T-helper 2 cell treated with Interferon-gamma antibody and Interleukin-4, amounts not matched to agents 5 μg/mL and 100 μg/mL, for 36 hours (primary cell): ENCODE measurements at places on chromosomes 6 and 20.

DNA sequence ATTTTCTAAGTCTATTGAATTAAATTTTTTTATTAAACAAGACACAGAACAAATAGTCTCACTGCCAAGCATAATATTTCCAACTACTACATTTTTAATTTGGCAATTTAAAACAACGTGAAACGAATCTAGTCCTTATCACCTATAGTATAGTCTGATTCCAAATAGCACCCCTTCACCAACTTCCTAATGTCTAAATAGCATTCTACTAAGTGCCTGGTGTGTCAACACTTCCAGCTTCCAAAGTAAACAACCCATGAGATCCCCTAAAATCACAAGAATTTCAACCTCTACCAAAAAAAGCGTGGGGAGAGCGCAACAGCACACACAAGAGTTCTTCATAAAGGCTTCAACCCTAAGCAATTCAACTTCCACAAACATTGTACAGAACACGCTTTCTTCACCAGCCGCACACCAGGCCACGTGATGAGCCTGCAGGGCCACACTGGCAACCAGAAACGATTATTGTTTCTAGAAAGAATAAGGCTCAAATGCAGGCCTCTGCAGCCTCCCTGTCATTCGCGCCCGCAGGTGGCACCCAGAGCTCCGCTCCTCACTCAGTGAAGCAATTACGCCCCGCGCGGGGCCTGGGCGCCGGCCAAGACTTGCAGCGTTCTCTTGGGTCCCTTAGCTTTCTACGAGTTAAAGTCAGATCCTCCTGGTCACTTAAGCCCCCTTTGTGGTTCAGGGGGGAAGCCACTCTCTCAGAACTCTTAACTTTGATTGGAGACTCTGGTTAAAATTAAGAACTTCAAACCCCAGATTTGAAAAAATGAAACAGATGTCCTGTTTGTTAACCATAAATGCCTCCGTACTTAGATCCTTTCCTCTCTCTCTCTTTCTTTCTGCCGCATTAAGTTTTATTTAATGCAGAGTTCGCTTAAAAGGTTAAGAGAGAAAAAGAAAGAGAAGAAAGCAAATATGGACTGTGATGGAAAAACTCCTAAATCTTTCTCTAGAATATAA, 18.3 kb downstream of the SIM1 start:
- peaks cover 14% of the 10 kb centered on the region for H3K4me1 ChIP-seq
- H3K27me3 ChIP-seq, result peaks cover 70% of the 10 kb centered on the region
- H3K27ac ChIP-seq, result no peak overlapping the region
- H3K4me3 ChIP-seq, result peak overlapping the region; percentile 46
- DNase-seq, result no peak
- H3K36me3 ChIP-seq, result peaks cover 2% of the 10 kb centered on the region

DNA sequence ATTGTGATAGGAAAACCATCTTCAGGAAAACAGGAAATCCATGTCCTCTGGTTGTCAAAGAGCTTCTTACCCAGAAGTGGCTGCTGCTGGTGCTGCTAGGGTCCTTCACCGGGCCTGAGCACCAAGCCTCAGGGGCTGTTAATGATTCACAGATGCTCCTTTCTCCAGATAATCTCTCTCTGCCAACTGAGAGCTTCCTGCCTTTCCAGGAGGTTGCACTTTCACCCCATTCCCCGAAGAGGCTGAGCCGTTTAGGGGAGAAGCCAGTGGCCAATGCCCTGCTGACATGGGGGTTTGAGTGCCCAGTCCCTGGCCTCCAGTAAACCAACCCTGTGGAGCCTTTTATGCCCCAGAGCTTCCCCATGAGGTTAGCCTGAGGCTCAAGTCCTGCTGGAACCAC, 122.4 kb downstream of the CBLN4 start:
- DNase-seq, result no peak
- H3K4me1 ChIP-seq, result no peaks in the 10 kb centered on the region
- no peak overlapping the region for H3K4me3 ChIP-seq
- H3K27me3 ChIP-seq, result no peaks in the 10 kb centered on the region
- no peak overlapping the region for H3K27ac ChIP-seq
- H3K36me3 ChIP-seq, result no peaks in the 10 kb centered on the region

DNA sequence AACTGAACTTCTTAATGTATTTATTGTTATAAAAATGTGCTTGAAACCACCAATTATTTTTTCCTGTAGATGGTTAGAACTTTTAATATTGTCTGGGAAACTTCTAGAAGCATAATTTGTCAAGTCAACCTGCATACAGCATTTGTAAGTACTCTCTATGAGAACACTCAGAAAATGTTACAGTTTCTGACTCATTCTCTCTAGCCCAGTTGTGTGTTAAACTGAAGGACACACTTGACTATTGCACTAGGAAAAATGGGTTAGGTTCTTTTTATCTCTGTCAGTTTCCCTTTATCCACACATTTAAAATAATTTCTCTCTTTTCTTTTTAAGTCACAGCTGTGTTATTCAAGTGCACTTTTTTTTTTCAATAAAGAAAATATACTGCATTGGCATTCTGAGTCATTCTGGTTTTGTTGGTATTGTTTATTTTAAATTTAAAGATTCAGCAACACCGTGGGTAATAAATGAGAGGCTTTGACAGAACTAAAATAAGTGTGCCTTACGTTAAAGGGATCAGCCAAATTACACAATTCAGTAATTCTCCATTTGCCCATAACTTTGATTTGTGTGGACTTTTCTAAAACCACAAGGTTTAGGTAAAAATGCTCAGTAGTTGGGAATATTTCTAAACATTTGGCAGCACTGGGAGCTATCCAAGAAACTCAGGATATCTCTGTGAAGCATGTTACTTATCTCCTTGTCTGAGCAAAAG, 50.7 kb downstream of the OPN5 start:
- no peak overlapping the region for H3K4me3 ChIP-seq
- H3K4me1 ChIP-seq, result no peaks in the 10 kb centered on the region
- no peaks in the 10 kb centered on the region for H3K36me3 ChIP-seq

GRCh38 chr6:7176208-7176607, 68.4 kb downstream of the RREB1 start:
- no peak overlapping the region for H3K27ac ChIP-seq
- no peaks in the 10 kb centered on the region for H3K27me3 ChIP-seq
- DNase-seq, result no peak
- no peak overlapping the region for H3K4me3 ChIP-seq

- H3K4me1 ChIP-seq, result peaks cover 9% of the 10 kb centered on the region
- no peak overlapping the region for H3K27ac ChIP-seq
- H3K36me3 ChIP-seq, result no peaks in the 10 kb centered on the region
- no peaks in the 10 kb centered on the region for H3K27me3 ChIP-seq
- H3K4me3 ChIP-seq, result no peak overlapping the region
- no peak for DNase-seq
These were observed 83.9 kb upstream of the CEP85L start for GRCh38 chr6:118735320-118735719.

DNA sequence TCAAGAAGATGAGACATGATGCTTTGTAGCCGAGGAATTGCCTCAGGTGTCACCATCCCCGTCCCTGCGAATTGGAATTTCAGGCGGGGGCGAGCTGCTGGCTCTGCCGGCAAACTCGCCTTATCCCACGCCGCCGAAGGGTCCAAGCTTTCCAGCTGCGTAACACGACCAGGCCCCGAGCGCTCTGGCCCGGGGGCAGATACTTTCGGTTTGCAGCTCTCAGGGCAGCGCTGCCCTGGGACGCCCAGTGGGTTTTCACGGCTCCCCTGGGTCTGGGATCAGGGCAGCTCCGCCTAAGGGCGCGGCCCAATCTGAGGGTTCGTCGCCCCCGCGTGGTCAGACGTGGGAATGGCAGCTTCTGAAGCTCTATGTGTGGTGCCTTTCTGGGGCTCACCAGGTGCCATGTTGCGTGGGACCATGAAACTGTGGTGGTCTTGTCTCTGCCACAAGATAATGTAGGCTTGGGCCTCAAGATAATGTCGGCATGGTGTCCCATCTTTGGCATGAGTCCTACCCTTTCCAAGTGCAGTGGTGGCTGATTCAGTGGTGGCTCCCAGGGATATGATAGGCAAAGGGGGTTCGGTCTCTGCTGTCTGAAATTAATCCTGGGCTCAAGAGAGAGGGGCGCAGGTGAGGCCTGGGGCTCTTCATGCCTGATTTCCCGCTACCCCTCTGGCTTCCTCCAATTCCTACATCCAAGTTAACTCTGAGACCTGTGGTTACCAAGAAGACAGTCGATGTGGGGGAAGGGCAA, 21.0 kb downstream of the PIGT start:
- H3K27me3 ChIP-seq, result peaks cover 2% of the 10 kb centered on the region
- peaks cover 10% of the 10 kb centered on the region for H3K36me3 ChIP-seq
- peak; percentile 76 for DNase-seq

GRCh38 chr6:158660333-158660754, 10.5 kb downstream of the SYTL3 start:
- peaks cover 53% of the 10 kb centered on the region for H3K36me3 ChIP-seq
- DNase-seq, result no peak
- H3K4me3 ChIP-seq, result peak overlapping the region; percentile 21
- H3K27ac ChIP-seq, result peak overlapping the region; percentile 67

DNA sequence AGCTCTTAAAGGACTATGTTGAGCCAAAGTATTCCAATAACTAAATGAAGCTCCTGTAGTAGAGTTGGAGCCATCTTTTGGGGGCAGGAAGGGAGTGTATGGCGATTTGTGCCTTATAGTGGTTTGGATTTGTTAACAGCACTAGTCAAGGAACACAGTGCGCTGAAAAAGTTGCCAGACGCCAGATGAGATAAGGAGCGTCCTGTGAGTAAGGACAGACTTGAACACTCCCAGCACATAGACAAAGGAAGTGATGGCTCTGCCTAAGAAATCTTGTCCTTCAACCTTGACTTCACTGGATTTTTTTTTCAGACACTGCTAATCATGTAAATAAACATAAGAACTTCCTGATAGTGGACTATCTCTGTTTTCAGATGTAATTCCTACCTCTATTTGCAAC, 136.9 kb downstream of the TRMT11 start:
- no peaks in the 10 kb centered on the region for H3K36me3 ChIP-seq
- no peak for DNase-seq
- H3K27ac ChIP-seq, result no peak overlapping the region
- H3K4me1 ChIP-seq, result no peaks in the 10 kb centered on the region

DNA sequence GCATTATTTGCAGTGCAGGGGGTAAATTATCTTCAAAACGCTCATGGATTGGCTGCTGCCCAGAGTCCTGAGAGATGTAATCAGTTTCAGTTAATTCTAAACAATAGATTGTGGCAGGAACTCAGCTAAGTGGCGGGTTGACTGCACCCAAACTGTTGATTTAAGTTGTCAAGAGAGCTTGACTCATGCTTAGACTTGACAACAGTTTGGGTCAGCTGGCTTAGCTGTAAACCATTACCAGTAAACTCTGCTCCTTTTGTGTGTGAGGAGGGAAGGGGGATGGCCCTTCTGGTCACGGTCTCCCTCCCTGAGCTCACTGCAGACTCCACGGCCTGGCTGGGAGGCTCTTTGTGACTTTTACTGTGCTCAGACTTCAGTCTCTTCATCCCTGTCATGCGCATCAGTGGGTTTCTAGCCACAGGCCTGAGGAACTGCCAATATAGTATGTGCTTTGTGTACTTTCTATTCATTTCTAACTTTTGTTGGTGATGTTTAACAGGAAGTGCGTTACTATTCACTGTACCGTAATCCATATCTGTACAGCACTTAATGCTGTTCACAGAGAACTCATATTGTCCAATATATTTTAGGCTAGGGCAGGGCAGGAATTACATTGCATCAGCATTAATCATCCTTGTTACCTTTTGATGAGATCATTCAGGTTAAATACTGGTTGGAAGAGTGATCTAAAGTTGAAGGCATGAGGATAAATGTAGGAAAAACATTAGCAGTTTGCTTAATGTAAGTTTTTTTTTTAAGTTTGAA, 488.3 kb downstream of the CDKAL1 start:
- H3K4me3 ChIP-seq, result no peak overlapping the region
- no peaks in the 10 kb centered on the region for H3K27me3 ChIP-seq
- H3K27ac ChIP-seq, result no peak overlapping the region

DNA sequence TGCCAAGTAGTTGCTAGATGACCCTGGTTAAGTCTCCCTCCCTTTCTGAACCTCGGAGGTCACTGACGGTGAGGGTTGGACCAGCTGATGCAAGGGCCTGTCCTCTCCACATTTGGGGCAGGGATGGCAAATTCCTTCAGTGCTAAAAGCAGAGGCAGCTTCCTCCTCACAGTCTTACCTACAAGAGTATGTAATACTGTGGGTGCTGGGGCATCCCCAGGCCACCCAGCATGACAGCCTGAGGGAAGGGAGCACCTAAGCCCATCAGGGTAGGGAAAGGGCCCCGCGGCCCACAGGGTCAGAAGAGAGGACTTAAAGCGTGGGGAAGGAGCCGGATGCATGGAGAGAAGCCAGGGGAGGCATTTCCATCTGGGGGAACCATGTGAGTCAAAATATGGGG, 38.0 kb downstream of the TGM3 start:
- H3K27ac ChIP-seq, result no peak overlapping the region
- H3K4me3 ChIP-seq, result no peak overlapping the region
- no peaks in the 10 kb centered on the region for H3K4me1 ChIP-seq
- no peaks in the 10 kb centered on the region for H3K27me3 ChIP-seq

GRCh38 chr6:38336922-38337321, 302.8 kb downstream of the BTBD9 start:
- H3K27me3 ChIP-seq, result no peaks in the 10 kb centered on the region
- DNase-seq, result no peak
- no peak overlapping the region for H3K27ac ChIP-seq

DNA sequence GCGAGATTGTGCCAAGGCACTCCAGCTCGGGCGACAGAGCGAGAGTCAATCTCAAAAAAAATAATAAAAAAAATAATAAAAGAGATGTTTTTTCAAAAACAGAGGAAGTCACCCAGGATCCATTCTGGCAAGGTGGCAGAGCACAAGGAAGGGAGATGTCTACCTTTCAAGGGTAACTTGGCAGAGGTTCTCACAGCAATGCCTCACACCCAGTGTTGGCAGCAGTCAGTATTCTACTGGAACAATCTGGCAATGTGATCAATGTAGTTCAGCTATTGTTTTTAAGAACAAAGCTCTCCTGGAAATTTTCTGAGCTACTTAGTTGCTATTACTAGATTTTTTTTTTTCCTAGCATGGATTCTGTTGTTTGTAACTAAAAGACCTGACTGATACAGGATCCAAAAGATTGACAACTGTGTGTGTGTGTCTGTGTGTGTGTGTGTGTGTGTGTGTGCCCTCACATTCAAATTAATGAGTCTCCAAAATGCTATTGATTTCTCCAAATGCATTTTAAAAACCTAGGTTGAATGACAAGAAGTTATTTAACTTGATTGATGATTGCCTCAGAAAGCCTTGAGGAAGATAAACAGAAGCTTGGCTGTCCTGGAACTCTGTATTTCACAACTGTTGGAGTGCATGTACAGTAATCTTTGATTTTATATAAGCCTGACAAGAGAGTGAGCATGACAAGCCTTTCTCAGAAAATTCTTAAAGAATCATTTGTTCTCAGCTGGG, 114.1 kb upstream of the RREB1 start:
- H3K4me1 ChIP-seq, result no peaks in the 10 kb centered on the region
- peaks cover 9% of the 10 kb centered on the region for H3K27me3 ChIP-seq
- no peak overlapping the region for H3K27ac ChIP-seq
- no peak for DNase-seq
- no peaks in the 10 kb centered on the region for H3K36me3 ChIP-seq
- H3K4me3 ChIP-seq, result no peak overlapping the region

- H3K27ac ChIP-seq, result peak overlapping the region; percentile 99
- H3K36me3 ChIP-seq, result peaks cover 26% of the 10 kb centered on the region
- H3K4me3 ChIP-seq, result peak overlapping the region; percentile 97
- H3K4me1 ChIP-seq, result peaks cover 22% of the 10 kb centered on the region
These were observed 549 bp upstream of the CSE1L start for GRCh38 chr20:49045440-49046086.
